ENCODE measurements at places on chromosomes 4 and X.

DNA sequence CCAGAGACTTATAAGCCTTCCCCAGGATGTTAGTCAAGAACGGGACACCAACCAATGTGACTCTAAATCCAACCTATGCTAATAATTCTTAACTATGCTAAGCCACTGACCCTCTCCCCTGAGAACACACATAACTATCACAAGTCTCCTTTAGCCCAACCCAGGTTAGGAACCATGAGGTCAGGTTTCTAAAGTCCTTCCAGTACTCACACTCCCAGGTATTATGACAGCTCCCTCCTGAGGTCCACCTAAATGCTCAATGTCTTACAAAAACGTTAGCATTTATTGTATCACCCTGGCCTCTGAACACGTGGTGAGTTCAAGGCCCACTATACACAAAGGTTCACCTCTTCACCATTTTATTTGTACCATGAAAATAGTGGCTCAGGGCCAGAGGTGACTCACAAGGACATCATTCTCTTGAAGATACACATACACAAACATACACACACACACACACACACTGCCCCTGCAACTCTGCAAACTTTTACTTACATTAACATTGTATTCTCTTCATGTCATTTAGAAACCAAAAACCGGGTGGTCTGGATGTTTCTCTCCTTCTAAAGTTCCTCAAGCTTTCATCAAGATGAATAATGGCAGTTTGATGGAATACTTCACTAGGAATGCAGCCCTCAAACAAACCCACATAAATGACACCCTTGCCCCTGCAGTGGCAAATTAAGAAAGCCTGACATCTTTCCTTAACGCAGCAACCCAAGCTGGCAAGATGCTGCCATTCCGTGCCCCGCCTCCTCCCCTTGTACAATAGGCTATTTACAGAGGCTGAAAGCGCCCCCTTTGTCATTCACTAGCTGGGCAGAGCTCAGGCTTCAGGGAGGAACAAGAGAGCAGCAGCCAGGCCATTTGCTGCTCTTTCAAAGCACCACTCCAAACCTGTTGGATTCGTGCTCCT, 17.7 kb downstream of the ACSL1 start:
- DNase-seq: peak; percentile 60

DNA sequence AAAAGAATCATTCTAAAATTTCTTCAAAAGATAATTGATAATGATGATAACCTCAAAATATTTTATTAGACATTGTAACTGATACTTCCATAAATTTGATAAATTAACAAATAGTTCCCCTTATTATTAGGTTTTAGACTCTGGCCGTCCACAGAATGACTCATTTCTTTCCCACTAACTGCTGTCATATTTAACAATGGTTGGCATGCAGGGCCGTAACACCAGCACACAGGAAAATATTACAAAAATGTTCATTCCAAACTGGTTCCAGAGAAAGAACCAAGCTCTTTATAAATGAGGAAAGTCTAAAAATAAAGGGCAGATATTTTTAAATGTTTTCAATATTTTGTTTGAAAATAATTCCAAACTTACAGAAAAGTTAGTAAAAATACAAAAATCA, 28.2 kb downstream of the WDFY3 start:
- DNase-seq: no peak

DNA sequence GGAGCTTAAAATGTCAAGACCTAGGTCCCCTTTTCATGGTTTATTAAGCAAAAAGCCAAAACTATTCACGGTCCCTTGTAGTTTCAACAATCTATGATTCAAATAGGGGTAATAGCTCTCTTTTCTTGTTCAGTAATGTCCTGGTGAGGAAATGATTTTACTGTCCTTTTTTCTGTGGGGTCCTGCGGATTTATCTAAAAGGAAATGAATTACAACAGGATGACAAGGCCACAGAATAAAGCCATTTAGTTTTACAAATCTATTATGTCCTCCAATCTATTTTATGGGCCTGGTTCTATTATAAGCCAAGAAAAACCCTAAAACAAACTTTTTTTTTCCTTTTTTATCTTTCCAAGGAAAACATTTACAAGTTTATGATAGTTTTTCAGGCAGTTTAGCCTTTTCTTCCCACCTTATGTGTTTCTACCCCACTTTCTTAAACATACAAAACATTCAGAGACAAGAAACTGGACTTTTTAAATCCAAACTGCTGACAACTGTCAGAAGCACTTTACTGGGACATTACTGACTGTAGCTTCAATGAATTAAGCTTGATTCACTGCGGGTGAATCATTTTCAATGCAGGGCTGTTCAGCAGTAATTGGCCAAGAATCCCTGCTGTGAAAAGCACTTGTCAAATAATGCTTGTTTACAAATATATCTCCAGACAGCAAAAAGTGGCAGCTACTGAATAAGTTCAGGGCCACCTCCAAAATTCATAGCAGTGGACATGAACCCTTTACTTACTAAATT, 4.3 kb downstream of the EPHA5 start:
- DNase-seq: no peak

DNA sequence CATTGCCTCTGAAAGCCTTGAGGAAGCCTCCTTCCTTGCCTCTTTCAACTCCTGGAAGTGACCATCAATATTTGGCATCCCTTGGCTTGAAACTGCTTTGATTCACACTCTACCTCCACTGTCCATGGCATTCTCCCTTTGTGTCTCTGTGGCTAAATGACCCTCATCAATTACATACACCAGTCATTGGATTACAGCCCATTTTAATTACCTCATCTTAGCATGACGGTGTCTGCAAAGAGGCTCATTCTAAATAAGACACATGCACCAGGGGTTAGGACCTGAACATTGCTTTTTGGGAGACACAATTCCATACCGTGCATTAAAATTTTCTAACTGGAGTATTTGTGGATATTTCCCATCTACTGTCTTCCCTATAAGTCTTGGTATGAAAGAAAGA, 60.7 kb upstream of the FAM9A start:
- no peak for DNase-seq

DNA sequence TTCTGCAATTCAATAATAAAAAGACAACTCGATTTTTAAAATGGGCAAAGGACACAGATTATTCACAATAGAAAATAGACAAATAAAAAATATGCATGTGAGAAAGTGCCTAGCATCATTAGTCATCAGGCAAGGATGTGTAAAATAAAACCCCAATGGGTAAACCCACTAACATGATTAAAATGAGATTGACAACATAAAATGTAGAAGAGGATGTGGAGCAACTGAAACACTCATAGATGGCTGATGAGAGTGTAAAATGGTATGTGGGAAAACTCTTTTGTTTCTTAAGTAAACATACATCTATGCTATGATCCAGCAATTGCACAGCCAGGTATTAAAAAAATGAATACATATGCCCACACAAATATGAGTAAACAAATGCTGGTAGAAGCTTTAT, 177.6 kb downstream of the IQCM start:
- no peak for DNase-seq

GRCh38 chr4:154779362-154779947, 1.6 kb upstream of the RBM46 start:
- DNase-seq: no peak

DNA sequence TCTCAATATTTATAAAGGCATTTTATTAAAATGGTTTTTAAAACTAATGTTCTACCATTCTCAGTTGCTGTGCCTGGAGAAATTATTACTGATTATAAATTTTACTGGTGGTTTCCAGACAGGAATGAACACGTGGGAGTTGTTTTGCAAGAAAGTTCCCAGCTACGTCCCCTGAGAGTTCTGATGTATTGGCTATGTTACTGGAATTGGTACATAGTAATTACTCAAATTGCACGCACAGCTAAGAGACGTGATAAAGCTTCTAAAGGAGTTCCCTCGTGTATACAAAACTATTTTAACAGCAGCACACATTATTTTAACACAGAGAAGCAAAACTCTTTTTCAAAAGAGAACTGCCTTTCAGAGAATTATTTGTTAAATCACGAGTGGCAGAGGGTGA, 292.2 kb downstream of the NLGN4X start:
- no peak for DNase-seq

DNA sequence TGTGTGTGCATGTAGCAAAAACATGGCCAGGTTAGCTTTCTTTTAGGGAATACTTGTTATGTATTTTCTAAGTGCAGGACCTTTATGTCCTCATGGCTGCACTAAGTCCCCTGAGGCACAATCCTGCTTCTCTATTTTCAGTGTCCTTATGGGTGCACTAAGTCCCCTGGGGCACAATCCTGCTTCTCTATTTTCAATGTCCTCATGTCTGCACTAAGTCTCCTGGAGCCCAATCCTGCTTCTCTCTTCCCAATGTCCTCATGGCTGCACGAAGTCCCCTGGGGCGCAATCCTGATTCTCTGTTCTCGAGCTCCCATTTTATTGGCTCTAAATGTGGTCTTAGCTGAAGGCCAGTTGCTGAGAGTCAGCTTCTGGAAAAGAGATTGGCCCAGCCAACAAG, 49.7 kb upstream of the GPRIN3 start:
- DNase-seq: peak; percentile 72

DNA sequence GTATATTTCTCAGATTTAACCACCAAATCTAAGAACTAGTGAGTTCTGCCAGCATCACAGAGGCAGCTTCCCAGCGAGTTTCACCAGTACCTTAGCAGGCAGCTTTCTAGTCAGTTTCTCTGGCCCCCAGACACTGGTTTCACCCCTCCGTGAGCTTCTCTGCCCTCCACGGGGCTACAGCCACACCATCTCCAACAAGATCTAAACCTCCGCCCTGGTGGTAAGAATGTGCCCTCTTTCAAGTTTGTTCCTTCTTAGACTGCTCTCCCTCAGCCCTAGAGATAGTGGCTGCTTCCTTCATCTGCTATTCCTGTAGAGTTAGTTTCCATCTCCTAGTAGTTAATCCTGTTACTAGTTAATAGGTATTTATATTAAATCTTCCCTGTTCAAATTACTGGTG, 60.5 kb upstream of the TAB3 start:
- DNase-seq: no peak

- DNase-seq: no peak
Measured at GRCh38 chrX:39954851-39955250, 142.9 kb downstream of the BCOR start.
